ENCODE measurements at places on chromosomes 11 and 22.
A peak's percentile ranks its signal among the peaks of the same experiment; 100 is the strongest.

DNA sequence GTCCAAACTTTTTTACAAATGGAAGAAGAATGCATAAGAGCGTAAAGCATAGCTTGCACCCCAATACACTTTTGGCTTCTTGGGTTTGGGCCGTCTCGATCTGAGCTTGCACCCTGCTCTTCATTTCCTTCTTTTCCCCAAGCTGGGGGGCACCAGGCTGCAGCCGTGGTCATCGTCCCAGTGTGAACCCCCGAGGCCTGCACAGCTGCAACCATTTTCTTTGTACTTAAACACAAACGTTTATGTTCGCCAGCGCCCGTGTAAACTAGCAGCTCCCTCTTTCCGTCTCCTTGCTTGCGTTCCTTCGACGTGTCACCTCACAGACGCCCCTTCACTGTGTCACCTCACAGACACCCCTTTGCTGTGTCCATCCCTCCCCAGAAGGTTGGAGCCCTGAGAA lies 10.1 kb downstream of the KRTAP5-5 start:
- no peak for DNase-seq

DNA sequence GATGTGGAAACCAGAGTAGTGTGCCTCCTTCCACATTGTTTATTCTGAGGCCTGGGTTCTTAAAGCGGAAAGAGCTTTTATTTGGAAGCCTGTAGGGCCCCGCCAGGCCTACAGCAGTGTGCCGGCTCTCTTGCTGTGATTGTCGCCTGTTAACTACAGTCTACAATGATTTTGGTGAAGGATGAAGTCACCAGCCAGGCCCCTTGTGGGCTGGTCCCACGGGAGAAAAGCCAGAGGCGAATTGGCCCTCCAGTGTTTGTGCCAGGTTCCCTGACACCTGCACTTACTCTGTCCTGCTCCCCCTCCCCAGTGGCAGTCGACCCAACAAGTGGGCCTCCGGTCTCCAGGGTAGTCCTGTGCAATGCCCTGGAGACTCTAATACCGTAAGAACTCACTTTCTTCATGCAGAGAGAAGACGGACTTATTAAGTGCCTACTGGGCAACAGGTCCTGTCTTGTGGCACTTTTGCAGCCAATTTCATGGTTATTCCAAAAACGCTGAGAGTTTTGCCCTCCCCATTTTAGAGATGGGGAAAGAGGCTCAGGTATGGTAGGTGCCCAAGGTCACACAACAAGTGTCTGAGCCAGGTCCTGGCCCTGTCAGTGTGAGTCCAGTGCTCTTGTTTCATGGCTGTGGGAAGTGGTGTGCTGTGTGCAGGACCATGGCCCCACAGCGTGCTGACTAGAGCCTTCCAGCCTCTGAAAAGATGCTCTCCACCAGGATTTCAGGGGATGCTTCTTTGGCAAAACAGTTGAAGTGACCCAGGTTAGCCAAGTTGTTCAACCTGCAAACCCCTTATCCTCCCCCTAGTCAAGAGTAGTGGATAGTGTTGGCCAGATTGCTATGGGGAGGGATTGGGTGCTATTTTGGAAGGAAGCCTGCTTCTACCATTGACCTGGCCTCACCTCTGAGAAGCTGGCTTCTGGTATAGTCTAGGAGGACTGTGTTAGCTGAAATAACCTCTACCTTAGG lies 1.4 kb downstream of the MICAL2 start:
- DNase-seq = no peak

GRCh38 chr11:108221371-108221770 lies 1.1 kb downstream of the NPAT start:
- peak; percentile 13 for DNase-seq

- DNase-seq = no peak
Observed at GRCh38 chr11:29783506-29783905, 233.3 kb downstream of the KCNA4 start.

DNA sequence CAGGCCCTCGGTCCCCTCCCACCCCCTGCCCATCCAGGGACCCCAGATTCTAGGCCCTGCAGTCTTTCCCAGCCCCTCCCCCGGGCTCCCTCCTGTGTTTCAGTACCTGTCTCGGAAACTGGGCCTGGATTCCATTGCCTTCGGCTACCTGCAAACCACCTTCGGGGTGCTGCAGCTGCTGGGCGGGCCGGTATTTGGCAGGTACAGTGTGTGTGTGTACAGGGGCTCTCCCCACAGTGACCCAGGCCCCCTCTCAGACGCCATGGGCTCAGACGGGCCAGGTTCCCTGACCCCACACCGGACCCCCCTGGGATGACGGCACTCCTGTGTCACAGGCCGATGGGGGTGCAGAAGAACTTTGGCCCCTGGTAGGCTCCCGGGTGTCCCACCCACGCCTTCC lies 21.1 kb downstream of the PHLDA2 start:
- DNase-seq = no peak

DNA sequence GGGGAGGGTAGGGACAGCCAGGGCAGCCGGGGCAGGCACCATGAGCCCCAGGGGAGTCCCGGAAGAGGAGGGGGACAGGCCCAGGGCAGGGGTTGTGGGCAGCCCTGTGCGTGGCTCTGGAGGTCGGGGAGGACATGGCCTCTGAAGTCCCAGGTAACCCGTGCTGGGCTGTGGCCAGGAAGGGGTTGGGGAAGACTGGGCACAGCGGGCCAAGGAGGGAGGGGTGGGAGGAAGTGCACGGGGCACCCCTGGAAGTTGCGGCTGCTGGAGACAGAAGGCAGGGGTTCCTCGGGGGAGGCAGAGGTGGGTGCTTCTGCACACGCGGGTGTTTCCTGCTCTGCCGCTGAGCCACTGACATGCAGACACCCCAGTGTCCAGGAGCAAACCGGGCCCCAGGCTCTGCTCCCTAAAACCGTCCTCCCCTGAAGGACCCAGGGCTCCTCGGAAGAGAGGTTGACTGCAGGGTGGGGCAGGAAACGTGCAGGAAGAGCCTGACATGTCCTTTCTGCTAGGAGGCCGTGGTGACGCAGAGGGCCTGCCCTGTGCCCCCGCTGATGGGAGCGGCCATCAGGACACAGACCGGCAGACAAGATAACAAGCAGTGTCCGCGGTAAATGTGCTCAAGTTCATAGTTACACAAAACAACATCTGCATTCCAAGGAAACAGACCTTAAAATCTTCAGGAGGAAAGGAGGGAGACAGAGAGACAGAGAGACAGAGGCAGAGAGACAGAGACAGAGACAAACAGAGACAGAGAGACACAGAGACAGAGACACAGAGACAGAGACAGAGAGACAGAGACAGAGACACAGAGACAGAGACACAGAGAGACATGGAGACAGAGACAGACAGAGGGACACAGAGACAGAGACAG lies 5.7 kb downstream of the TNNI2 start:
- peak; percentile 54 for DNase-seq

- peak; percentile 67 for DNase-seq
Observed at GRCh38 chr11:27228232-27228905, 134.6 kb downstream of the CCDC34 start.

GRCh38 chr11:3823303-3823702 lies 14.9 kb downstream of the PGAP2 start:
- no peak for DNase-seq

DNA sequence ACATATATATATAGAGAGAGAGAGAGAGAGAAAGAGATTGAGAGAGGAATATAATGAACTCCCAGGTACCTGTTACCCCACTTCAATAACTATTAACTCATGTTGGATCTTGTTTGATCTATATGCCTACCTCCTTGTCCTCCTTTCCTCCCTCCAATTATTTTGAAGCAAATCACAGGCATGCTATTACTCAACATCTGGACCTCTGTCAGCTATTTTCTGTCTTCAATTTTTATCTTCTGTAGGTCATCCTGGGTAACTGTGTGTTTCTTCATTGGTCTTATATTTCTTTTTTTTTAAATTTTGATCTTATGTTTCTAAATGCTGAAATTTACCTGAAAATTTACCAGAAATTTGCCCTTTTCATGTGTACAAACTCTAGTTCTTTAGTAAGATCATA lies 24.8 kb downstream of the UVRAG start:
- no peak for DNase-seq

DNA sequence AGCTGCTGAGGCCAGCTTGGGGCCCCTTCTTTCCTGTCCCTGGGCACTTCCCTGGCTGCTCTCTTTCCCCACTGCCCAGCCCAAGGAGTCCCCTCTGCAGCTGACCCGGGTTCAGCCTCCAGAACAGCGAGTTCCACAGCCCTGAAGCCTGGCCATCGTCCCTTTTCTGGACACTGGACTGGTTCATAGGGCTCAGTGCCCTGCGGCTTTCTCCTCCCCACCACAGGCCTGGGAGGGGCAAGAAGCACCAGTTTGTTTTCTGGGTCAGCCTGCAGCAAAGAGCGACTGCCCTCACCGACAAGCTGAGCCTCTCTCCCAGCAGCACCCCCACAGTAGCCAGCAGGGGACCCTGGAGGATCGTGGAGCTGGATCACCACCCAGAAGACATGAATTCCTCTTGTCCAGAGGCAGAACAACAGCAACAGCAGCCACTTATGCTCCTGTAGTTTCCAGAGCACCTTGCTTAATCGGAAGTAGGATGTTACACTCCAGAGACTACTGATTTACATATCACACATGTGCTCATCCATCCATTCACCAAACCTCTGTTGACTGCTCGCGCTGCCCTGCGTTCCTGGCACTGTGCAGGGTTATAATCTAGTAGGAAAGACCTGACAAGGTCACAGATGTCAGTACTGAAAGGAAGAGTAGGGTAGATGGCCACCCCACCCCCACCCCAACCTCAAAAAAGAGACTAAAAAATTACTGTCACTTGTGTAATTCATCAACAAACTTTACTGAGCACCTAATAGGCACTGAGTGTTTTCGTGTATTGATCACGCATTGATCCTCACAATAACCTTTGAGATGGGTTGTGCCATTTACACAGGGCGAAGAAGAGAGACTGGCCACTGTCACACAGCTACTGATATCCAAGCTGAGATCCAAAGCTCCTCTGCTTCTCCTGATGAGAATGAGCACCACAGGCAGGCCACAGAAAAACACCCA lies 13.0 kb upstream of the CXCR5 start:
- DNase-seq = no peak

DNA sequence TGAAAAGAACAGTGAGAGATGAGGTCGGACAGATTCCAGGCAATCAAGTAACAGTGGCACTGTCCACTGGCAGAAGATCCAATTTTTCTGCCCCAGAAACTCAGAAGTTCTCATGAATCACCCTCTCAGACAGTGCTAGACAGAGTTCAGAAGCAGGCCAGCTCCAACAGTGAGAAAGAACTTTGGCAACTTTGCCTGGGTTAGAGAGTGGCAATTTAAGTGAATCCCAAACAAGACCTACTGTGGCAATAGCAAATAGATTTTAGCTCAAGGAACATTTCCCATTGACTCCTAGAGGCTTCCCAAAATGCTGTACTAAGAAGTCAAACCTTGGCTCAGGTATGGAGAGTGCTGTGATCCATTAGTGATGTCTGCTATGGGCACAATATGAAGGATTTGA lies 12.3 kb downstream of the CD44 start:
- no peak for DNase-seq

- no peak for DNase-seq
Observed at GRCh38 chr11:77801477-77801876, 19.0 kb downstream of the RSF1 start.

GRCh38 chr11:6663794-6664469 lies 8.3 kb upstream of the DCHS1 start:
- DNase-seq = peak; percentile 50

GRCh38 chr22:39419096-39419495 lies 19.5 kb downstream of the TAB1 start:
- DNase-seq = no peak

DNA sequence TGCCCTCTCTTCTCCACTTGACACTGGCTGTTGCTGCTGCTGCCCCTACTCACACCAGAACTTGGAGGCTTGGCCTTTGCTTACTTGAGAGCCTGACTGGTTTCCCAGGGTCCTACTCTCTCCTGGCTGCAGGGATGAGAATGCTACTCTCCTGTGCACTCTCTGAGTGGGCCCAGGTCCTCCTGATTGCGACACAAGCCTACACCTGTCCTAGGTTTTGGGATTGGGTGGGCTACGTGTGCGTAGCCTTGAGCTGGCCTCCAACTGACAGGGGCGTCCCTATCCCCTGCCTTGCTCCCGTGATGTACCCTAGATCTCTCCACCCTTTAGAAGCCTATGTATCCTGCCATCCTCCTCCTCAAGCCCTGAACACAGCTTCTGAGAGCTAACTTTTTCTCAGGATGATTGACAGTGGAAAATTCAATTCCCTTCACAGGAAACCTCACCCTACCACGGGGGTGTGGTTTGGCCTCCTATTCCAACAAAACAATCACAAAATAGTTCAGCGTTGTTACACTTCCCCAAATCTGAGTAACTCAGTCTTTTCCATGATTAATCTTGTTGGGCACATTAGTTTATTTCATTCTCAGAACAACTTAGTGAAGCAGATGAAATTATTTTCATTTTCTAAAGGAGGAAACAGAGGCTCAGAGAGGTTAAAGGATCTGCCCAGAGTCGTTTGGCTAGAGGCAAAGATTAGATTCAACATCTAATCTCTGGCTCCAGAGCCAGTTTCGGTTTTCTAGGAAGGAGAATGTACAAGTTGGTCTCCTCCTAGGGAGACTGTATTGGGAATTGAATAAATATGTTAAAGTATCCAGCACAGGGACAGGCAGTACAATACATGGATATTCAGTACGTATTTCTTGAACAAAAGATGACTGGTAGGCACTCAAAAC lies 17.6 kb upstream of the AMOTL1 start:
- DNase-seq = no peak

GRCh38 chr11:68275721-68276507 lies 4.1 kb upstream of the C11orf24 start:
- DNase-seq = no peak

- DNase-seq = no peak
Observed at GRCh38 chr11:121800240-121800639, 315.8 kb downstream of the BLID start.

GRCh38 chr22:29359469-29359868 lies 28.9 kb downstream of the AP1B1 start:
- peak; percentile 84 for DNase-seq
